Germinal center (tissue), 1 donor: ENCODE measurements at places on chromosomes 1 and 21.

GRCh38 chr1:236063919-236064673, 794 bp downstream of the NID1 start:
- peak; percentile 10 for DNase-seq

DNA sequence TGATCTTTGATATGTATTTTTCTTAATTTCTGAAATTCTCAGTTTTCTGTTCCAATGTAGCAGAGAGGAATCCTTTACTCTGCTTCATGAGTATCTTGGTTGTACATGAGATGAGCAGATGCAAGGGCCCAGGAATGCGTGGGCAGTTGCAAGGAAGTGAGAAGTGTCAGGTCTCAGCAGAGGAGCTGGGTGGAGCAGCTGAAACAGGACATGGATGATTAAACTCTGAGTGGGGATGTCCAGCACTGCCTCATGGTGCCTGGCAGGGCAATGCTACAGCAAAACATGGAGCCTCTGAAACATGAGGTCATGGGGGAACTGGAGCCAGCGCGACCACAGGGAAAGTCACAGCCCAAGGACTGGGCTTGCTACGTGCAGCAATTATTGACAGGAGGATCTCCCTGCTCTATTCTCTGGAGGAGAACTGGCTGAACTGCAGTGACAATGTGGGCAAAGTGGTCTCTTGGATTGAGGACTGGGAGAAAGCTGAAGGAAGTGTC, 48.4 kb downstream of the COLGALT2 start:
- no peak for DNase-seq

DNA sequence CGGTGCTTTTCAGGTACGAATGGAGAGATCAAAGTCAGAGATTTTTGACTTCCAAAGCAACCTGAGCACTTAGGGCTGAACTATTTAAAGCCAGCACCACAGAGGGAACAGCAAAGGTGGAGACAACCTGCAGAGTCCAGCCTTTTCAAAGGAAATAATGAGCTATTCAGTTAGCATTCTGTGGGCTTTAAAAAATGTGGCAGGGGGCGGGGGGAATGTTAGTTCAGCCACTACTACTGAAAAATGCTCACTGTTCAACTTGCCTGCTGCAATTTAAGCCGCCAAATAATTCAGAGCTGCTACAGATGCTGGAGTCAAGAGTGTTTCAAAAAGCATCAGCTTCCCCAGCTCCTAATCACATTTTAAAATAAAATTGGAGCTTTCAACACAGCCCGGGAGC, 473.3 kb upstream of the PLXNA2 start:
- no peak for DNase-seq

DNA sequence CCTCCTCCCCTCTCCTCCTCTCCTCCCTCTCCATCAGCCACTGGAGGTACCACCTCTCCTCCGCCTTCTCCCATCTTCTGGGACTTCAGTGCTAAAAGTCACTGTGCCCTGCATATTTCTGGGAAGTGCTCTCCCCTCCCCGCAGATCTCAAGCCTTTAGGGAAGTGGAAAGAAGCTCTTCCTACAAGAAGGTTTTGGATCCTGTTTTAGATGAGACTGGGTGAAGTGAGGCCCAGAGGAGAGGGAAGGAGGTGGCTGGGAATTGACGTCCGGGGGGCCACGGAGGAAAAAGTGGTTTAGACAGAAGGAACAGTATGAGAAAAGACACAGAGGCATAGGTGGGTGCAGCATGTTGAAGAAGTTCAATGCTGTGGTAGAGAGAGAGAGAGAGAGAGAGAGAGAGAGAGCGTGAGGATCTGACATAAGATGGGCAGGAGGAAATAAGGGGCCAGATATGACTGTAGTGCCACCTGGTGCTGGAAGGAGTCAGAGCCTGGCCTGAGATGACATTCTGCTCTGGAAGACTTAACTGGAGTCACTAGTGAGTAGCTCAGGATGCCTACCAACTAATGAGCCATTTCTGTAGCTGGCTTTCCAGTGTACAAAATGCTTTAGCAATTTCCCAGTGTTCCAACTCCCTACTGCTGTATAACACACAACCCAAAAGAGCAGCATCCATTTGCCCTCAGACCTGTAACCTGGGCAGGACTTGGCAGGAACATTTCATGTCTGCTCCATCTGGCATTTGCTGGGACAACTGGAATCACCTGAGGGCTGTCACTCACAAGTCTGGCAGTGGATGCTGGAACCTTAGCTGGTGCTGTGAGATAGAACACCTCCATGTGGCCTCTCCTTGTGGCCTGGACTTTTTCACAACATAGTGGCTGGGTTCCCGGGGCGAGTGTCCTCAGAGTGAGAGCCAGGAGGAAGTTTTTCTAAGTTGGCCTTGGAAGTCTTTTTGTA, 16.6 kb upstream of the ZSCAN20 start:
- DNase-seq = peak; percentile 62

DNA sequence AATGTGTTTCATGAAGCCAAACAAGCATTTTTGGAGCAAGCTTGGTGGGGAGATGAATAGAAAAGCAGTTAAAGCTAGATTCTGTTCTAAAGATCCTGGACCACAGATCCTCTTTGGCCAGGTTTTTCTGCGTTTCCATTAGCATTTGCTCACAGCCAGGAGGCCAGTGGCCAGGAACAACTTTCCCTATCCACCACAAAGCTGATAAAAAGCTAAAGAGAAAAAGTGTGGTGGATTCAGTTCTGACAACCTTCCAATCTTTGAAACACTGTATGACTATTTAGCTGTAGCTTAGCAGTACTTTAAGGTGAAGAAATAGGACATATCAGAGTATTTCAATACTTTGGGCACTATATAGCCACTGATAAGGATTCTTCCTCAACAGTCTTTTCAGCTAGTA, 3.0 kb upstream of the NEK7 start:
- no peak for DNase-seq

GRCh38 chr1:205664399-205665017, 15.8 kb downstream of the SLC45A3 start:
- no peak for DNase-seq
